ENCODE measurements at places on chromosomes 1 and 21. TPM values are rescaled to one million over a fixed set of nuclear protein-coding genes. Genes with fewer than 3 reads are reported as not detected.

DNA sequence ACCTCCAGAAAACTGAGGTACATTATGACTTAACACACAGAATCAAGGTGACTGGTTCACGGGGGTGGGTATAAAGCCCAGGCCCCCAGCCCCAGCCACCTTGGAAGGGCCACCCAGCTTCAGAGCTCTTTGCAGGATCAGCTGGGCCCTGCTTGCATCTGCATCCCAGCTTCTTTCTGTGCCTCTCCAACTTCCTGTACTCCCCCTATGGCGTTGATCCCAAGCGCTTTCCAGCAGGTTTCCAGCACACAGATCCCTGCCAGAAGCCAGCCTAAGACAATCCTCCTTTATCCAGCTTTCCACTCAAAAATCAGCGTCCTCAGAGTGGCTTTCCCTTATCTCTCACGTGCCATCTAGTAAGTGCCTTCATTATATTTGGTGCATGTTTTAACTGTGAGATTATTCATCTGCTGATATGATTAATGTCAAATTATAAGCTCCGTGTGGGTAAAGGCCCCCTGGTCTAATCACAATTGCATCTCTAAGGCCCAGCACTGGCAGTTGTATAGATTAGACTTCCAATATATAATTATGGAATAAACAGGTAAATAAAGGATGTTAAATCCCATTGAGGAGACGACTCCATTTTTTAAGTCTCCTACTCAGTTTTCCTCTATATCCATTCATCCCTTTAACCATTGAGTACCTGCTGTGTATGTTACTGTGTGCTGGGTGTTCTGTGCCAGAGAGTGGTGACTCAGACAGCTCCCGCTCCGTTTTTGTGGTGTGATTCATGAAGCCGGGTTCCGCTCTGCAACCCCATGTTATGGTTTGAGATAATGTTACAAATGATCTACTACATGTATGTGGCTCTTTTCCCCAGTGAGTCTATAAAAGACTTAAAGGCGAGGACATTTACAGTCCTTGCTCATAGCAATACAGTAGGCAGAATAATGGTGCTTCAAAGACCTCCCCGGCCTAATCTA is 387.6 kb downstream of the PCP4 start:
- peak; percentile 84 for DNase-seq

DNA sequence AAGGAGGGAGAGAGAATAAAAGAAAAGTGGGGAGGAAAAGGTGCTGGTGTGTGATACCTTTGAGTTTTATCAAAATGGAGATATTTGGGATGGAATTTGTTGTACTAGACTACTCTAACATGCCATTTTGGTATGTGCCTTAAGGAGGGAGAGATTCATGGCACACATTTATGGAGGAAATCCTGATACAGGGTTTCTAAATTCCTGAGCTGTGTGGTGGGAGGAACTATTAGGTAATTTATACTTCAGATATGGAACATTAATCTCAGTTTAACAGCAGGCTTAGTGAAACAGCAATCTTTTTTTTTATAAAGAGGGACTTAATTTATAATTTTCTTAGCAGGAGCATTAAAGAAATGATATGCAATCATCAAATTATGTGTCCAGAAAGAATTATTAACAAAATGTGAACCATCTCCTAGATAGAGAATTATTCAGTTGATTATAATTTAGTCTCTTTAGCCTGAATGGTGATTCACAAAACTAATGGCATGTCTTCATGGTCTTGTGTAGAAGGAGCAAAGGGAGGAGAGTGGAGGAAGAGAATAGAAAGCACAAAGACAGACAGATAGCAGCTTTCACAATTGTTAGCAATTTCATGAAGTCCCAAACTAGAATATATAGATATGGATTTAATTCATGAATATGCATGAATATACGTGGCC is 301.6 kb downstream of the HLX start:
- no peak for DNase-seq

DNA sequence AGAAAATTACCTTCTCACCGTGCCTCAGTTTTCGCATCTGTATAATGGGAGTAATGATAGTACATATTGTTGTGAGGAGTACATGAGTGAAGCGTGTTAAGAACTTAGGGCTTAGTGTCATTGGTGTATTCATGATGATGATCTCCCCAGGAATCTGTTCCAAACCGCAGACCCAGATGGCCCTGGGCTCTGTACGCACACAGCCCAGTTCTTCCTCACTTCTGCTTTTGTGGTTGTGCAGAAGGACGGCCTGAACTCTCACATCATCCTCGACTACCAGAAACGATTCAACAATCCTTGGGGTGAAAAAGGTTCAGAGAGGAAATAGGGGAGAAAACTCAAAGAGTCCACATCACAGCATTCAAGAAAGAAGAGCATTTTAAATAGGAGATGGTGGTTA is 323.0 kb downstream of the CAMTA1 start:
- DNase-seq, result no peak

DNA sequence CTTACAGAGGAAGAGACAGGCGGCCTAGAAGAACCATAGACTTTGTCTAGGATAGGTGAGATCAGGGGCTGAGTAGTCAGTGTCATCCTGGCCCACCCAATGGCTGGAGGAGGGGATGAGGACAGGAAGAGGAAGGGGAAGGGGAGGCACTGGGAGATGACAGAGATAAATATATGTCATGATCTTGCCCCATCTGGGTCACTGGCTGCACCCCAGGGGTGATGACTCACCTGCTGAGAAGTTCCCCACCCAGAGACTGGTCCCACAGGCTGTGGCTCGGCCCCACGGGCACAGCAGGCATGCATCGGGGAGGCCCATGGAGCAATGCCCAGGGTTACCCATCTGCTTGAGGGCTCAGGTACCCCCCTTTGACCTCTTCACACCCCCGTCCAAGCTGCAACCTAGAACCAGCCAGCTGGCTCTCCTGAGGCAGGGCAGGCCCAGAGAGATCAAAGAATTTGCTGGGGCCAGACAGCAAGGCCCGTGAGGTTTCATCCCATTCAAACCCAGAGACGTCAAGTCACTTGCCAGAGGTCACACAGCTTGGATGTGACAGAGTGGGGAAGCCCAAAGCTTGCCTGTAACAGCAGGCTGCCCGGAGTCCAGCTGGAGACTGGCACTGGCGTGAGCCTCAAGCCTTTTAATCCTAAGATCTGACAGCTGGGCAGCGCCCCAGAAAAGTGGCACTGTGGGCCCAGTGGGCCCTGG is 34.7 kb upstream of the CASZ1 start:
- no peak for DNase-seq

DNA sequence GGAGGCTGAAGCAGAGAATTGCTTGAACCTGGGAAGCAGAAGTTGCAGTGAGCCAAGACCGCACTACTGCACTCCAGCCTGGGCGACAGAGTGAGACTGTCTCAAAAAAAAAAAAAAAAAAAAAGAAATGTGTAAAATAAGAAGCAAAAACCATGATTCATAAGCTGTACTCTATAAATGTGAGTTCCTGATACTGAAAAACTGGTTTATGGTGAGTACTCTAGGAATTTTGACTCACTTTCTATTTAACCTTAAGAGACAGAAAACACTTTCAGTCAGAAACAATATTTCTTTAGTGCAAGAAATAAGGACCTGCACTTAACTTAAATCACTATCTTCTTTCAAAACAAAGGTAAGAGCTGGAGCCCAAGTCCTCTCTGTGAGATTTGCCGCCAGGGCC is 19.9 kb upstream of the POU2F1 start:
- DNase-seq, result no peak

GIPC2 gene
- not detected for total RNA-seq

DNALI1 gene
- 7.2 TPM for total RNA-seq

Measured in astrocyte (in vitro differentiated cells and primary cell).